ENCODE measurements at places on chromosomes 4 and X.

- DNase-seq = no peak
These were observed 17.8 kb downstream of the SCD5 start for GRCh38 chr4:82780752-82781231.

GRCh38 chr4:42676066-42676951, 19.4 kb upstream of the ATP8A1 start:
- DNase-seq = no peak

DNA sequence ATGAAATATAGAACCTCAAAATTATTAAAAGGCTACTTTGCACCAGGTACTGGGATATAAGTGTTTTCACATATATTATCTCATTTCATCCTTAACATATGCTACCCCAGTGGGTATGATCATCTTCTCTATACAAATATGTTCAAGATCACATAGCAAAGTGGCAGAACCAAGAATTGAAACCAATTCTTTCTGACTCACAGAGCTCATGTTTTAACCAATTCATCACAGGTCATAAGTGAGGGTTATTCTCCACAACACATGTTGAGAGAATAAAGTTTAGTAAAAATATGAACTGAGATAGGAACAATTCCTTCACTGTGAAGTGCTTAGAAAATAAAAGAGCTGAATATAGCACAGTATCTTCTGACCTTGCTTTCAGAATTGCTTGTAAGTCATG, 442.9 kb upstream of the RASGEF1B start:
- no peak for DNase-seq

GRCh38 chr4:7031558-7032449, 11.4 kb upstream of the TADA2B start:
- no peak for DNase-seq

- DNase-seq = no peak
These were observed 71.9 kb downstream of the RBM47 start for GRCh38 chr4:40557736-40558135.

DNA sequence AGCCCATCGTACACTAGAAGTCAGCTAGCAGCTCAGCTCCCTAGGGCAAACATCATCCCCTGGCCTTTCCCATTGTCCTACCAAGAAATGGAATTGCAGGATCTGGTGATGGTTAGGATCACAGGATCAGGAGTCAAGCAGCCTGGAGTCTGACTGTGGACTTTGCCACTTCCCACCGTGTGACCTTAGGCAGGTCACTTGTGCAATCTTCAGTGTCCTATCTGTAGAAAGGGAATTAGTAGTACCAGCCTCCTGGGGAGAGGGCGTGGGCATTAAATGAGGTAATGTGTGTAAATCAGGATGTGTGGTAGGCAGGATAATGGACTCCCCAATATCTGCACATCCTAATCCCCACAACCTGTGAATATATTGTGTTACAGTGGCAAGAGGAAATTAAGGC, 38.6 kb upstream of the APLN start:
- DNase-seq = no peak

- DNase-seq = no peak
These were observed 49.5 kb downstream of the GPR50 start for GRCh38 chrX:151225843-151226242.

- DNase-seq = no peak
These were observed 30.0 kb downstream of the PKD2 start for GRCh38 chr4:88037447-88037846.

GRCh38 chr4:90575371-90575770, 448.2 kb downstream of the CCSER1 start:
- DNase-seq = no peak

GRCh38 chr4:98318521-98318920, 57.3 kb downstream of the RAP1GDS1 start:
- no peak for DNase-seq

DNA sequence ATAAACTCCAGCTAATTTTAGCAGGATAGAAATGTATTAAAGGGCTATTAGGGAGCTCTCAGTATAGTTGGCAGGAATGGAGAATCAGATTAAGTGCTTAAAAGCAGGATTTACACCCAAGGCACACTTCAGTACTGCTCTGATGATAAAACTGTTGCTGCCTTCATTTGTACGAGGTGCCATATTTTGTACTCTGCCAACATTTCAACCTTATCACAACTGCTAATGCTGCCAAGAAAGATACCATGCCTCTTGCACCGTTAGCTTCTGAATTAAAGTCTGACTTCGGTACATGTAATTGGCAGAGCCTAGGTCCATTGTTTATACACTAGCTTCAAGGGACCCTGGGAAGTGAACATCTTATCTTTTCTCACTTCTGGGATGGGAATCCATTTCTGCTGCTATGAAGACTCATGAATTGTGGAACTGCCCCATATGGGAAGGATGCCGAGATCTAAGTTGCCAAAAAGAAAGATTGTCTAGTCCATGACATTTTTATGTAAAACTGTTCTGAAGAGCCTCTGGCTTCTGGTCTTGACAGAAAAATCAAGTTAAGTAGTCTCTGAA, 624.0 kb upstream of the IGFBP7 start:
- DNase-seq = no peak

DNA sequence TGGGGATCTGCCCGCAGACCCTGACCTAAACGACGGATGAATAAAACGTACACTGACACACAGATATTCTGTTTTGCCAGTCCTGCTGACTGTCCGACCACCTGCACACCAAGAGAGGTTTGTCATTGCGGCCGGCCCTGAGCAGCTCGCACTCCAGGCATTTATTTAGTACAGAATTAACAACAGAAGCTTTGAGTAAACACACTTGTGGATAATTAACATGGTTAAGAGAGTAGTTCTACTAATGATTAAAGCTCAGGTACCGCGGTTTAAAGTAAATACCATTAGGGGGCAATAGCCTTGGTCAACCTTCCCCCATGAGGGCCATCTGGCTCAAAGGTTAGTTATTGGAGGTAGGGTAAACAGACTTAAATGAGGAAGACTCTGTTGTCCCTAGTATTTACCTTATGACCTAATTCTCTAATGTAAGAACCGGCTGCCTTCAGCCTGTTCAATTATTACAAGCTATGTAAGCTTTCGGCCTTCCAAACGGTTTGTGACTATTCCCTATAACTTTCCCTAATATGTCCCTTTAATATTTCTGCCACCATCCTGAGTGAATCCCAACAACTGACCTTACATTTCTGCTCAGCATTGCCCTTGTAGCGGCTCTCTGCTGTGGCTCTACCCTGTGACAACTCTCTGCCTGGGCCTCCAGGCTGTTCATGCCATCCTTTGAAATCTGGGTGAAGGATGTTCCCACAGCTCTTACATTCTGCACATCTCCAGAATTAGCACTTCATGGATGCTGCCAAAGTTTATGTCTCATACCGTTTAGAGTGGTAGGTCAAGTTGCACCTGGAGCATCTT, 46.9 kb upstream of the SYTL5 start:
- DNase-seq = no peak

DNA sequence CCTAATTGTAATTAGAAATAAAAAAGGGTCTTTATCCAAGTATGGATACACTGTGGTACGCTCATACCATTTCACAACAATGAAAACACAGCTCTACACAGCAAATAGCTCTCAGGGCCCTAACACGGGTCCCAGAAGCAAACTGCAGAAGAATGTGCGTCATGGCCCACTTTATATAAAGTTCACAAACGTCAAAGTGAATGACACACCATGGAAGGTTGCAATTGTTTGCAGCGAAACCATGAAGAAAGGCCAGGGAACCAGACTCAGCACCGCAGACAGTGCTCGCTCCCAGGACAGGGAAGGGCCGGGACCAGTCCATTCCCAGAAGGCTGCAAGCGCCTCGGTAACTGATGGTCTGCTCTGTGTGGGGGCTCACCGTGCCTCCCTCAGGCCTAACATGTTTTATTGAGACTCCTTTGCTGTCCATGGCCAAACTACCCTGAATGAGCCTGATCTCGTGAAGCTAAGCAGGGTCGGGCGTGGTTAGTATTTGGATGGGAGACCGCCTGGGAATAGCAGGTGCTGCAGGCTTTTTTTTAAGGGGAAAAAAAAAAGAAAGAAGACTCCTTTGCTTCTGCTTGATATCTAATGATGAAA, 47.8 kb downstream of the ACOX3 start:
- no peak for DNase-seq

GRCh38 chrX:31704938-31705337, 633.1 kb upstream of the FTHL17 start:
- DNase-seq = no peak
